Spinal cord (tissue), 10 donors: ENCODE measurements at places on chromosomes 16 and 17. TPM values are rescaled to one million over a fixed set of nuclear protein-coding genes. Genes with fewer than 3 reads are reported as not detected.

- no peak for DNase-seq
Observed at GRCh38 chr16:73034374-73034773, 13.6 kb downstream of the ZFHX3 start.

- no peak for DNase-seq
Observed at GRCh38 chr17:63681530-63681929, 18.4 kb downstream of the LIMD2 start.

DNA sequence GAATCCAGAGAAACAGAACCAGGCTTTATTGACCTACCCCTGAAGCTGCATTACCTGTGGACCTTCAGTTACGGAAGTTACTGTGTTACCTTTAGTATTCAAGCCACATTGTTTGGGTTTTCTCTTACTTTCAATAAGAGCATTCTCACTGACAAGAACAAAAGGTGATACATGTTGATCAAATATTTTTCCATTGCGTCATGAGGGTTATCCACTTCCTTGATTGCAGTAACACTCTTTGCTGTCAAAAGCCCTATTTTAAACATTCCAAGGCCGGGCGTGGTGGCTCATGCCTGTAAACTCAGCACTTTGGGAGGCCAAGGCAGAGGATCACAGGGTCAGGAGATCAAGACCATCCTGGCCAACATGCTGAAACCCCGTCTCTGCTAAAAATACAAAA is 28.6 kb upstream of the PAFAH1B1 start:
- no peak for DNase-seq

DNA sequence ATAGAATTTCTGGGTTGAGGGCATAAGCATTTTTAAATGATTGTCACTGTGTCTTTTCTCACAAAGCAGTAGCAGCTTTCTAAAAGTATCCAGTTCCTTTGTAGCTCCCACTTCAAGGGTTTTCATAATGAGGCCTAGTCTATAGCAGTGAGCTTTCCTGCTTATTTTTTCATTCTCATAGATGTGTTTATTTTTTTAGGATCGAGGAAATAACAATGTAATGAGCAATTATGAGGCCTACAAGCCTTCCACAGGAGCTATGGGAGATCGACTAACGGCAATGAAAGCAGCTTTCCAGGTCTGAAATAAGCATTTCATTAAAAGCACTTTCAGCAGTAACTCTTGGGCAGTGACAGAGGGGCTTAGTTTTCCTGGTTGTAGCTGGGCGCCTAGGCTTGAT is 10.6 kb upstream of the PSMC5 start:
- no peak for DNase-seq

GRCh38 chr17:56708220-56708558 is 114.7 kb downstream of the NOG start:
- no peak for DNase-seq

GRCh38 chr17:64774888-64775540 is 112.9 kb upstream of the SMURF2 start:
- DNase-seq, result no peak

GRCh38 chr17:353213-353837 is 718 bp upstream of the RPH3AL start:
- DNase-seq, result no peak

DNA sequence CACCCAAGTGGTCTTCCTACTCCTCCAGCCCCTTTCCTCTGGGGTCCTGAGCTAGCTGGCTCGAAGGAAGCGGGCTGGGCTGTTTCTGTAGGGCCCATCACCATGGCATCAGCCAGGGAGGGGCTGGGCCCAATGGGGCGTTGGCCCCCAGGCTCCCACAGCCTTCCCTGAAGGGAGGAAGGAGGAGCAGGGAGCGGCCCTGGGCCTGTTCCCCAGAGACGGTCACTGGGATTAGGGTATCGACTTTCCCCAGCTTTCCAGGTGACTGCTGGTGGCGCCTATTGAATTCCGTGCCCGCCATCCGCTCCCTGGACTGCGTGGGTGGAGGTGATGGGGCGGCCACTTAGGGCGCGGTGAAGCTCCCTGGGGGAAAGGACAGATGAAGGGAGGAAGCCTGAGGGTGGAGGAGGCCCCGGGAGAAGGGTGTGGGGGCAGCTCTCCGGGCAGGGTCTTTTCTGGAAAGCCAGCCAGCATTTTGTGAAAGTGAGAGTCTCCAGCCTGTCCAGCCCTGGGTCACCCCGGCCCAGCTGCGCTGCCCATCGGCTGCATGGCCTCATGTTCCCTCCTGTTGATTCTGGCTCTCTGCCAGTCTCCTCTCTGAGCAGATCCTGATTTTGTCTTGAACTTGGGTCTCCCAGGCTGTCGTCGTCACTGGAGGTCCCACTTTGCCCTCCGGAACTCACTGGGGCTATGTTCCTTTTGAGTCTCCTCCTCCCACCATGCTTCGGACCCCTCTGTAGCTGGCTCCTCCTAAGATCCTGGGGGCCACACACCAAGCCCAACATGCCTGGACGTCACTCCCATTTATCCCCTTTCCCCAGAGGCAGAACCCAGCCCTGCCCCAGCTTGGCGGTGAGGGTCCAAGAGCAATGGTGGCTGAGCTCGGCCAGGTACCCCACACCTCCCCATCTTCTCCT is 9.8 kb downstream of the NHERF1 start:
- no peak for DNase-seq

- DNase-seq, result no peak
Observed at GRCh38 chr17:70642059-70642458, 472.7 kb downstream of the KCNJ2 start.

DNA sequence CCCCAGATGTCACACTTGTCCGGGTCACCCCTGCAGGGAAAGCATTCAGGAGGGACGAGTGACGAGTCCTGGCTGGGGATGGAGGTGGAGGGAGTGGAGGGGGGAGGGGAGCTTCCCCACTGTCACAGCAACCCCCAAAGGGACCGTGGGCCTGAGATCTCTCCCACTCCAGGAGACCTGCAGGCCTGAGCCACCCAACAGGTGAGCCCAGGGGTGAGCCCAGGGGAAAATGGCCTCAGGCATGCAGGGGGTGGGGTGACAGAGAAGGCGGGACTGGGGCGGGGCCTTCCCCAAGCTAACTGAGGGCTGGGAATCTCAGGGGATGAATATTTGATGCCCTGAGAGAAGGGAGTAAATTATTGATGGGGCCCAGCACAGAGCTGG is 2.4 kb downstream of the USH1G start:
- DNase-seq, result no peak

DNA sequence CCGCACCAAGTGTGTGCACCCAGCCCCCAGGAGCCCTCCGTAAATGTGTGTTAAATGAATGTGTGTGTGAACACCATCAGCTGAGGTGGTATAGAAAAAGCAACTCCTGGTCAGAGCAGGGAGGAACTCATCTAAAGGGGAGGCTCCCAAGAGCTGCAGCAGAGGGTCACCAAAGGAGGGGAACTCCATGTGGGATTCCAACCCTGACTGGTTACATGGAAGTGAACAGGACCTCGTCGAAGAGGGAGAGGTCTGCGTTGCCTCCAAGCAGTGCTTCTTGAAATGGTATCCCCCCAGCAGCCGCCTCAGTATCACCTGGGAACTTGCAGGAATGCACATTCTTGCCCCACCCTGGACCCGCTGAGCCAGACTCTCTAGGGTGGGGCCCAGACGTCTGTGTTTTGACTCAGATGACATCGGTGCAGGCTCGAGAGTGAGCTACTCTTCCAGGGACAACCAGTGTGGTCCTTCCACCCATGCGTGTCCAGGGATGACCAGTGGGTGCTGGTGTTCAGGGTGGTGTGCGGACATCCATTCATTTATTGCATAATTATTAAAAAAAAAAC is 30.8 kb downstream of the ADCY9 start:
- DNase-seq, result no peak

DNA sequence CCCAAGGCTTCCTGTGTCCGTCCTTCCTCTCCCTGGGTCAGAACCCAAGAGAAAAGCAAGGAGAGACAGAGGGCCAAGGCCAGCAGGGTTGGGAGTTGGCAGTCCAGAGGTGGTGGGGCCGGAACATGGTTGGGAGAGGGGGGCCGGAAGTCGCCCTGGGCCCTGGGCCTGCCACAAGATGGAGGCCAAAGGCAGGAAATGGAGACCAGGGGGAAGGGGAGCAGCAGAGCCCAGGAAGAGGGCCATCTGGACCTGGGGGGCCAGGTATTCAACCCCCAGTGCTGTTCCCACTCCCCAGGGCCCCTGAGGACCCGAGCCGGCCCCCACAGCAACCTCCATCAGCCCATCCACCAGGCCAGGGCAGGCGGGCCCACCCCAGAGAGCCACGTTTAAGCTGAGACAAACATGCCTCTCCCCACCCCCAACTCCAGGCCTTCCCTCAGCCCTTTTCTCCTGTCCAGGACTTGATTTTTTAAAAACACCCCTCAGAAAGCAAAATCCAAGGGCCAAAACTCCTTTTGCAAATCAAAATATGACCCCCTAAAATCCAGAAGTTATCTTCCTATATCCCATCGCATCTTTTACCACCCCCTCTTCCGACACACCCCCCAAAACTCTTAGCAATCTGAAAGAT is 4.4 kb upstream of the BCL6B start:
- no peak for DNase-seq

DNA sequence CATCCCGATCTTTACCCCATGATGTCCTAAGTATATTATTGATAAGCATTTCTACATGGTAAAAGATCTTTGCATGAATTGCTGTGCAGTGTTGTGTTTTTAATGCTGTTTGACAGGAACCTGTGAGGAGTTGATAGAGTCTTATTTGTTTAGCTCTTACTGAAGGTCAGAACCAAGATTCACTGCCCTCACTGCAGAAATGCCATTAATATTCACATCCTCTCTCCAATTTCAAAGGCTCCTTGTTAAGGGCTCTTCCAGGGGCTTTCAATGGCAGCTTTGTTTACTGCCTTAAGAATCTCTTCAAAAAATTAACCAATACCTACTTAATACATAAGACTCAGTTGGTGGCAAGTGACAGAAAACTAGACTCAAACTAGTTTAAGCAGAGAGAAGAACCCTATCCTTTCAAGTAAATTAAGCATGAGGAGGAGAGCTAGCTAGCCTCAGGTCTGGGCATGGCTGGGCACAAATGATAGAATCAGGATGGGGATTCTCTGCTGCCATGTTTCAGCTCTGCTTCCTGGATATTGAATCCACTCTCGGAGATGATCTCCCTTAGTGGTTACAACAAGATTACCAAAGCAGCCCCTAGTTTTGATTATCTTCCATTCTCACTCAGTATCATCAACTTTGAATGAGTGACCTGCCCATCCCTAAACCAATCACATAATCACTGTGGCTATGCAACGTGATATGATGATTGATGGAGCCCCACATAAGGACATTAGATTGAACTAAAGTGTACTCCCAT is 311.8 kb downstream of the CDH11 start:
- no peak for DNase-seq

- DNase-seq, result no peak
Observed at GRCh38 chr16:88050952-88051660, 99.9 kb downstream of the BANP start.

DNA sequence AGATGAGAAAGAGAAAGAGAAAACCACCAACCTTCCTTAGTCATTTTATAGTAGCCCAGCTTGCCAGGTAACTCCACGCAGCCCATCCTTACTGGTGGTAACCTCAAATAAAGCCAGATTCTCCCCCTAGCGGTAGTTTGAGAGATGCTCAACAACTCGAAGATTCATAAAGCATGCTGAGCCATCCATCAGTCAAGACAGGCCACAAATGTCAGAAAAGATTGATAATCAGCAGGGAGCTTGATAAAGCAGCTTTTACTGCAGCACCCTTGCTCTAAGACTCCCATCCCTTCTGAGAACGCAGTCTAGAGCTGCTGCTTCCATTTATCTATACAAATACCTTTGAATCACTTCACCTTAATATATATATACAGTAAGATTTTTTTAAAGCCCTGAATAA is 451.5 kb upstream of the HSBP1 start:
- peak; percentile 33 for DNase-seq

- DNase-seq, result no peak
Observed at GRCh38 chr16:14957576-14958322, 17.1 kb upstream of the PDXDC1 start.

The KRTAP4-5 gene
- not detected for total RNA-seq

The ACSM3 gene
- total RNA-seq, result 3.4 TPM

The GRAP gene
- 5.1 TPM for total RNA-seq

The RSL1D1 gene
- total RNA-seq, result 133 TPM

The GPR179 gene
- total RNA-seq, result 1.3 TPM

The TMEM235 gene
- total RNA-seq, result 2.3 TPM

The RUNDC3A gene
- 54.4 TPM for total RNA-seq

The TEX14 gene
- 0.33 TPM for total RNA-seq
